ENCODE measurements at places on chromosomes 5 and 9.

DNA sequence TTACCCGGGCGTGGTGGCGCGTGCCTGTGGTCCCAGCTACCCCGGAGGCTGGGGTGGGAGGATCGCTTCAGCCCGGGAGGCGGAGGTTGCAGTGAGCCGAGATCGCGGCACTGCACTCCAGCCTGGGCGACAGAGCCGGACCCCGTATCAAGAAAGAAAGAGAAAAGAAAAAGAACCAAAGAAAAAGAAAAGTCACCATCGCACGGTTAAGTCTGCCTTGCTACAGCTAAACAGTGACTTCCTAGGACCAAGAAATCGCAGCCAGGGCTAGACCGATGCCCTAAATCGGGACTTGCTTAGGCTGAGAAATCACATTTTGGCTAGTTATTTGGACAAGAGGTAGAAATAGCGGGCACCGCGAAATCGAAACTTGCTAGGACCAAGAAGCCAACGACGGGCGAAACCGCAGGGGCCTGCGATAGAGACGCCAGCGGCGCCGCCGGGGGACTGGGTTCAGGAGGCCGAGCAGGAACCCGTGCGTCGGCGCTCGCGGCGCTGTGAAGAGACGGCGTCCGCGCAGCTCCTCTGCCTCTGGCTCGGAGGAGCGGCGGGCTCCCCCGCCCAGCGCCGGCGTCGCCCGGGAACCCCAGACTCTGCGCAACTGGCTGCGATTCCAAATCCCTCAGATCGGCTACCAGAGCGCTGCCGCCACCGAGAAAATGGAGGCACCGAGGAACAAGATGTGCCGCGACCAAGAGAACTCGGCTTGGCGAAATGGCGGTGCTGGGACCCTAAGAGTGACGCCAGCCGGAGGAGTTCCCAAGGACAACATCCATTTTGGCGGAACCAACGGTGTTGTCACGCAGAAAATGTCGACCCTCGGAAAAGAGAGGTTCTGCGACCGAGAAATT is 26.1 kb upstream of the ANXA2R start:
- DNase-seq, result peak; percentile 36

DNA sequence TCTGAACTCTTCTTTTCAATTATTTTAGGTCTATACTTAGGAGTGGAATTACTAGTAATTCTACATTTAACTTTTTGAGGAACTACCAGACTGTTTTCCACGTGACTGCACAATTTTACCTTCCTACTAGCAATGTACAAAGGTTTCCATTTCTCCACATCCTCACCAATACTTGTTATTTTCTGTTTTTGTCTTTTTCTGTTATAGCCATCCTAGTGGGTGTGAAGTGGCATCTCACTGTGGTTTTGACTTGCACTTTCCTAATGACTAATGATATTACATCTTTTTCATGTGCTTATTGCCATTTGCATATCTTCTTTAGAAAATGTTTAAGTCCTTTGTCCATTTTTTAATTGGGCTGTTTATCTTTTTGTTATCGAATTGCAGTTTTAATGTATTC is 136.9 kb upstream of the EGFLAM start:
- DNase-seq, result no peak

- no peak for DNase-seq
These were observed 282.0 kb downstream of the DMRT2 start for GRCh38 chr9:1332156-1332555.

DNA sequence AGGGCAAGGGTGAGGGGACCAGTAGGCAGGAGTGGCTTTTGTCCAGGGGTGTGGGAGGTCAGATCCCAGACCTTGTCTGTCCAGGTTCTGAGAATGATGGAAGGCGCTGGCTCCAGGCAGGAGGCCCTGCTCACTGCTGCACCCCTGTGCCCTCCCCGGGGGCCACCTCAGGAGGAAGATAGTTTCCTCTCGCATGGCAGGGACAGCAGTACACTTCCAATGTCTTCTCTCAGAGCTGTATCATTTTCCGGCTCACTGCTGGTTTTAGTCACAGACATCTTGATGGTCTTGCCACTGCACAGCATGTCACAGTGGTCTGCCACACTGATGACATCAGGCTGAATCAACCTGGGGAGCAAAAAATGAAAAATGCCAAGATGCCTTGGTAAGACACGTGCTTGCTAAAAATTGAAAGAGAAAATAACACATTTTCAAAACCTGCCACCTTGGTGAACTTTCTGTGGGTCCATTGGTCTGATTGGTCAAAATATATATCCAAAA is 3.3 kb upstream of the SLC6A3 start:
- no peak for DNase-seq

DNA sequence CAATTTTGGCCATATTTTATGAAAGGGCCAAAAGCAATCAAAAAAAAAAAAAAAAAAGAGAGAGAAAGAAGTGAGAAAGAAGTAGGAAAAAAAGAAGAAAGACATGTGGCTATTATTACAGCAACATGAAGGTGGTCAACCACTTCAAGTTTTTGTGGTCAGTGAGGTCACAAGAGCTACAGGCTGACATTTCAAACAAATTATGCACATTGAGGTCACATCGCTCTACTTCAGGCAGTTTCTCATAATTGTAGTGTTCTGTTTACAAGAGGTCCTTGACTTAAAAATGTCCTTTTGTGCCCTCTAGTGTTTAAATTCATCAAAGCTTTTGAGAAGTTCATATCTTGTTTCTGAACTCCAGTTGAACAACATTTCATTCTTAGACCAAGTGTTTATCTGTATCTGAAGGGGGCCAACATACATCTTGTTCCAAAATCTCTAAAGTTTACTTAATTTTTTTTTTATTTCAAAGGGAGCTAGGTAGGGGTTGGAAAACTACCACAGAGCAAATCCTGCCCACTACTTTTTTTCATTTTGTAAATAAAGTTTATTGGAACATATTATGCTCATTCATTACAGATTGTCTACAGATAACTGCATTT is 513.1 kb downstream of the PDE4D start:
- peak; percentile 1 for DNase-seq

GRCh38 chr9:129549684-129550083 is 71.2 kb downstream of the C9orf50 start:
- no peak for DNase-seq

DNA sequence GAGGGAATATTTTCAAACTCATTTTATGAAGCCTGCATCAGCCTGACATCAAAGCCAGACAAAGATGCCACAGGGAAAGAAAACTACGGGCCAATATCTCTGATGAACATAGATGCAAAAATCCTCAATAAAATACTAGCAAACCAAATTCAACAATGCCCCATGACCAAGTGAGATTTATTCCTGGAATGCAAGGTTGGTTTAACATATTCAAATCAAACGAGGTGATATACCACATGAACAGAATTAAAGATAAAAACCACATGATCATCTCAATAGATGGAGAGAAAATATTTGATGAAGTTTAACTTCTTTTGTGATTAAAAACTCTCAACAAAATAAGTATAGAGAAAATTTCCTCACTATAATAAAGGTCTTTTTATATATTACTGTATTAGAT is 792.0 kb upstream of the ZNF608 start:
- no peak for DNase-seq

DNA sequence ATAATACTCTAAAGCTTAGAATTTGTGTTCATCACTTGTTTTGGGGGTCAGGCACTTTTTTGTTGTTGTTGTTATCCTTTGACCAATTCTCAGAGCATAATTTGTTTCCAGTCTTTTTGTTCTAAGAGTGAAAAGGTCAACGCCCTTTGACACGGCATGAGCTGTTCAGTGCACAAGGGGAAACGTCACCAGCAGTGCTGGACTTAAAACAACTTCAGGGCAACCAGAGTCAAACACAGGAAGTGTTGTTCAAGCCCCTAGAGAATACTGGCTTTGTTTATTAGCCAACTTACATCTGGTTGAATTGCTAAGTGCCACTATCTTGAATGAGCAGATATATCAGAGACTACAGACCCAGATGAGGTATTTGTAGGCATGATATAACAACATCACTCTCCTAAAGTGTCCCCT is 368.9 kb downstream of the TMEM161B start:
- no peak for DNase-seq

- DNase-seq, result no peak
These were observed 767.7 kb downstream of the DTWD2 start for GRCh38 chr5:118220556-118221195.

GRCh38 chr5:32115985-32116384 is 58.1 kb downstream of the GOLPH3 start:
- no peak for DNase-seq

- DNase-seq, result peak; percentile 10
These were observed 44.3 kb upstream of the VPS13A start for GRCh38 chr9:77133011-77133410.

DNA sequence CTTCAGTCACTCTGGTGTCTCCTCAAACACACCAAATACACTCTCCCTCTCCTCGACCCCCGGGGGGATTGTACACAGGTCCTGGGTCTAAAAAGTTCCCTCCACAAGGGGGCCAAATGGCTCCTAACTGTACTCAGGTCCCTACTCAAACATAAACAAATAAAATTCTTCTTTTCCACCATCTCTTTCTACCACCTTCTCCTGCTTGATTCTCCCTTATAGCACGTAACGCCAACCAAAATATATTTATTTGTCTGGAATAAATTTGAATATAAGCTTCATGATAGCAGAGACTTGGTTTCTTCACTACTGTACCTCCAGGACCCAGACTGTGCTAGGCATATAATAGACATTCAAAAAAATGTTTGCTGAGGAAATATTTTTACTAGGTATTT is 21.4 kb downstream of the ZNF608 start:
- no peak for DNase-seq

DNA sequence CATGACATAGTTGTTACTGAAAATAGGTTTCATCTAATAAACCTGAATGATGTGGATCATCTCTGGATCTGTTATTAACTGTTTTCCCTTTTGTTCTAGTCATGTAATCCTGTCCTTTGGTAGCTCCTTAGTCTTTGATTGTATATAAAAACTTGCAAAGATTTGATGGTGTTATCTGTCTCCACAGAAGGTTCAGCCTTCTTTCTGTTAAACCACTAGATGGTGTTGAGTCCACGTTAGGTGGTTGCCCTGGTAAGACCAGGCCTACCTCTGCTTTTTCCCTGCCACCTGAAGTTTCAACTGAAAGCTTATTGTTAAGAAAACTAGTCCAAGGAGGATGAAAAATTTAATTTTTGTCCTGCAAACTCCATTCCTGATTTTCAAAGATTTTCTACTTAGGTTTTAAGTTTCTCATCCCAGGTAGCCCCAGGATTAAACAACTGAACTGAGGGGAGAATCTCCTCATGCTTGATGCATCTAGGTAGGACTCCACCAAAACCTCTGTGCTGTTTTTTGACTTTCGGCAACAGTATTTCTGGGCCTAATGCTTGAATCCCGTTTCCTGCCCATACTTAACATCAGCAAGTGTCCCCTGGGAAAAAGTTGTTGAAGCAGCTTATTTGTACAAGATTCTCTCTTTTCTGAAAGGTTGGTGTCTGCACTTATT is 68.5 kb downstream of the RICTOR start:
- DNase-seq, result no peak

DNA sequence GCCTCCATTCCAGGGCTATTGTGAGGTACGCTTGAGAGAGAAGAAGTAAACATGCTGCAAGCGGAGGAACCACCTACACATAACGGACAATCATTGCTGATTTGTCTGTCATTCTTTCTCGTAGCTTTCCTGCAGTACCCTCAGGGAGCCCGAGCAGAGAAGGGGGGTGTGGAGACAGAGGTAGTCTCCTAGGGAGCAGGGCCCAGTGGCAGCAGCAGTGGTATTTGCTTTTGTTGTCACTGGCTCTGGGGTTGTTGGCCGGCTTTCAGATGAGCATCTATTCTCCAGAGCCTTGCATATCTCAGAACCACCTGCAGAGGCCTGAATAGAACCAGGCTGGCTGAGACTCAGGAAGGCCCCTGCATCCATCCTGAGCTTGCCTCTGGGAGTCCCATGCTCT is 19.9 kb downstream of the ENHO start:
- DNase-seq, result no peak
